ENCODE measurements at places on chromosomes 3 and 15. TPM values are rescaled to one million over a fixed set of nuclear protein-coding genes. Genes with fewer than 3 reads are reported as not detected.

DAZL gene
- not detected for total RNA-seq

LSAMP gene
- total RNA-seq, result 5.7 TPM

HLTF gene
- total RNA-seq, result 63.8 TPM

PRR20G gene
- total RNA-seq, result not detected

TM4SF18 gene
- 0.46 TPM for total RNA-seq

ACKR2 gene
- total RNA-seq, result not detected

FOXB1 gene
- total RNA-seq, result not detected

TF gene
- under 0.01 TPM for total RNA-seq

TICRR gene
- total RNA-seq, result 4.9 TPM

SHC4 gene
- 2.6 TPM for total RNA-seq

TUBGCP4 gene
- 14.2 TPM for total RNA-seq

SLC49A4 gene
- 22.6 TPM for total RNA-seq

LPCAT4 gene
- total RNA-seq, result 5.0 TPM

C2CD4A gene
- total RNA-seq, result not detected

APPL1 gene
- 37.4 TPM for total RNA-seq

HES1 gene
- total RNA-seq, result 3.7 TPM

CRTAP gene
- total RNA-seq, result 284 TPM

MINDY4B gene
- not detected for total RNA-seq

MCTP2 gene
- 25.3 TPM for total RNA-seq

STRIT1 gene
- total RNA-seq, result not detected

ZBTB11 gene
- 30.2 TPM for total RNA-seq

NAALADL2 gene
- total RNA-seq, result 17.8 TPM

GNAI2 gene
- total RNA-seq, result 374 TPM

SOX14 gene
- not detected for total RNA-seq

MAP2K1 gene
- 53.7 TPM for total RNA-seq

FILIP1L gene
- total RNA-seq, result 20.7 TPM

CHAC1 gene
- 41.9 TPM for total RNA-seq

SGO1 gene
- 4.9 TPM for total RNA-seq

GRAMD2A gene
- total RNA-seq, result 0.30 TPM

PRTG gene
- 1.2 TPM for total RNA-seq

CORO2B gene
- total RNA-seq, result 1.8 TPM

CTXN2 gene
- not detected for total RNA-seq

WNT5A gene
- total RNA-seq, result 77.3 TPM

FHIT gene
- 1.2 TPM for total RNA-seq

Data from smooth muscle cell of the umbilical artery (primary cell).